ENCODE measurements at places on chromosomes 12 and 14.
A peak's percentile ranks its signal among the peaks of the same experiment; 100 is the strongest.

- no peak for DNase-seq
Measured at GRCh38 chr14:32578181-32578580, 249.1 kb downstream of the AKAP6 start.

DNA sequence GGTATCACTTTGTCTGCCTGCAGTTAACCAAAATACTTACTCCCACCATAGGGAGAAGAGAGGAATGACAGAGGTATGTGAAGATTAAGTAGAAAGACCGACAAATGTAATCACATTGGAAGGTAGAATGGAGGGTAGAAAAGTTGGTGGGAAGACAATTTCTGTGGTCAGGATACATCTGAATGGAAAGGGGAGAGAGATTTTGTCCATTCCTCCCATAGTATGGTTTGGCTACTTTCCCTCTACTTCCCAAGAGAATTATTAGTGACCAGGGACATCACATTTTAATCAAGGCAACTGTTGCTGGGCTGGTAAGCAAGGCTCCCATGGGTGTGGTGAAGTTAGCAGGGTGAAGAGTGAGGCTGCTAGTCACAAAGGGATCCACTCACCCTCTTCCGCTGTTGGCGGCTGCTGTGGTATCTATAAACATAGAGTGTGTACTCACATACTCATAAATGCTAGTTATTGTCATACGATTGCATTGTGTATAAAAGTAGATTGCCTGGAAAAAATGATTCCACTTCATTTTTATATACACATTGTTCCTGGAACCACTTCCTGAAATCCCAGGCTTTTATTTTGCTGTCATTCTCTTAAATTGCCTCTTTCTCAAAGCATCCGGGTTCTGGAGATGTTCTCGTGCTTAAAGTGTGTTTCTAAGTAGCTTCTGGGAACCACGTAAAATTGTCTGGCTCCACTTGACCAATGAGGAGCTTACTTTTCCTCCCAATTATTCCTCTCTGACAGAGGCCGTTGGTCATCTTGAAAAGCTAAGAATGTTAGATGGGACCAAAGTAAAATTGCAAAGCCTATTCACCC lies 413.1 kb downstream of the ZFP36L1 start:
- DNase-seq: no peak

DNA sequence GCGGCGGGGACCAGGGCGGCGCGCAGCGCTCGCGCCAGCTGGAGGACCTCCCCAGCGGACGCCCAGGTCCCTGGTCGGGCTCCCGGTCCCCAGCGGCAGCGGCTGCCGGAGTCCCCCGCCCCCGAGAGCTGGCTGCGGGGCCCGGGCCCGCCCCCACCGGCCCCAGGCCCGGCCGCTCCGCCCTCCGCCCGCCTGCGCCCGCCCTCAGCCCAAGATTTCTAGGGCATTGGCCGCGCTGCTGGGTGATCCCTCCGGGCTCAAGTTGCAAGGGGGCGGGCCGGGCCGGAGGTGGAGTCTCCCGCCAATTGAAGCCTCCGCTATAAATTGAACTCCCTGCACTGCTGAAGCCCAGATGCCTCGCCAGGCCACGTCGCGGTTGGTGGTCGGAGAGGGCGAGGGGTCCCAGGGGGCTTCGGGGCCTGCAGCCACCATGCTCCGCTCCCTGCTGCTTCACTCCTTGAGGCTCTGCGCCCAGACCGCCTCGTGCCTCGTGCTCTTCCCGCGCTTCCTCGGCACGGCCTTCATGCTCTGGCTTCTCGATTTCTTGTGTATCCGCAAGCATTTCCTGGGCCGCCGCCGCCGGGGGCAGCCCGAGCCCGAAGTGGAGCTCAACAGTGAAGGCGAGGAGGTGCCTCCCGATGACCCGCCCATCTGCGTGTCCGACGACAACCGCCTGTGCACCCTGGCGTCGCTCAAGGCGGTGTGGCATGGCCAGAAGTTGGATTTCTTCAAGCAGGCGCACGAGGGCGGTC lies at the start of gene DIO3:
Gene DIO3, plus strand, starts transcription at position 351 of the 752 bp plus-strand sequence.
- no peak for DNase-seq

DNA sequence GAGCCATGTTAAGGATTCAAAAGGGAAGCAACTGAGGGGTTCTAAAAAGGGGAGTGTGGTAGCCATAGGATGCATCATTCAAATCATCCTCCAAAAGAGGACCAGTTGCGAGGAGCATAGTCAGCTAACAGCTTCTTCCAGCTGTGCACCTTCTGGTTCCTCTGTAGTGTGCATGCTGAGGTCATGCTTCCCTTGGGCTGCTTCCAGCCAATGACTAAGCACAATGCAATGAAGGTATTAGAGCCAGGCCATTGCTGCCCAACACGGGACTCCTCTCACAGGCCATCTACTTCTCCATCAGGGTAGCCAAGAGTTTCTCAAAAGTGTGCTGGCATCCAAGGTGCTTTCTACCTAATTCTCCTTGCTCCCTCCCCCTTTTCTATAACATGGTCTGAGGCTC lies 69.2 kb upstream of the ARID2 start:
- no peak for DNase-seq

DNA sequence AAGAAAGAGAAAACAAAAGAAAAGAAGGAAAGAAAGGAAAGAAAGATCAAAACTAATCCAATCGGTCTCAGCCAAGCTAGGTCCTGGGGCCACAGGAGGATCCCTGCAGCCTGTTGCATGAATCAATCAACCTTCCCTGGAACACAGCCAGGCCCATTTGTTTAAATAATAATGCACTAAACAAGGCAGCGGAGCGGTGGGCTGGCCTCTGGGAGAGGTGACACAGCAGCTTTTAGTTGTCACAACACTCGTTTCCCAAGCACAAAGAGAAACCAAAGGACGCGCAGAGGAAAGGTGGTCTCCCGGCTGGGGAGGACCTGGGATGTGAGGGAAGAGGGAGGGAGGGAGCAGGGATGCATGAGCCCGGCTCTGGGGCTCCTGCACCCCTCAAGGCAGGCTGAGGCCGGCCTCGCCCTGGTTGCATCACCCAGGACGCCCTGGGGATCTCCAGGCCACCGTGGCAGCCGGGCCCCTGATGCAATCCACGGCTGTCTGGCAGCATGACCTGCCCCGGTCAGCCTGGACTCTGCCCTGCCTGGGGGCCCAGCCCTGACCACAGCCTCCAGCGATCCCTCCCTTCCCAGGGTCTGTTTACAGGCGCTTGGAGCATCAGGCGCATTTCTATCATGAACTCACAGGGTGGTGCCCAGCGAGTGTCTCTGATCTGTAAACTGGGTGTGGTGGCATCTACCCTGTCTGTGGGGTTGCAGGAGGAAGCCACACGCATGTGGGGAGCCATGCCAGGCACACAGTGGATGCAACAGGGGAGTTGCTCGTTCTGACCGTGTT lies 32.5 kb downstream of the MMP17 start:
- peak; percentile 78 for DNase-seq

DNA sequence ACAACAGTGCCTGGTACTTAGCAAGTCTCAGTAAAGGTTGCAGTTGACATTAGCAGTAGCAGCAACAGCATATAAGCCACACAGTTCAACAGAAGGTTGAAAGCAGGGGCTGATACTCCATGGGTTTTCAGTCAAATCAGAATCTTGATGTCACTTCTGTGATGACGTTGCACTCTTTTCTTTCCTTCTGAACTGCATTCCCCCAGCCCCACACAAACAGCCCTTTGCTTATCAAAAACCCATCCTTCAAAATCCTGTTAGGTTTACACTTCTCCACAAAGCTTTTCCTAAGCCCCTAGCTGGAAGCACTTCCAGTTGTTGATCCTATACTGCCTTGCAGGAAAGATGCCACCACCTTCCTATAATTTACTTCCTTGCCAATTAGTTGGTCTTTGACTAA lies 34.0 kb upstream of the KCNK13 start:
- no peak for DNase-seq

- DNase-seq: no peak
Measured at GRCh38 chr14:102394717-102395375, 32.1 kb downstream of the TECPR2 start.

GRCh38 chr12:32949815-32950214 lies 53.2 kb upstream of the PKP2 start:
- DNase-seq: no peak

- no peak for DNase-seq
Measured at GRCh38 chr14:20623798-20624197, 17.7 kb downstream of the OR6S1 start.

- DNase-seq: no peak
Measured at GRCh38 chr12:27922531-27923139, 49.9 kb downstream of the PTHLH start.

DNA sequence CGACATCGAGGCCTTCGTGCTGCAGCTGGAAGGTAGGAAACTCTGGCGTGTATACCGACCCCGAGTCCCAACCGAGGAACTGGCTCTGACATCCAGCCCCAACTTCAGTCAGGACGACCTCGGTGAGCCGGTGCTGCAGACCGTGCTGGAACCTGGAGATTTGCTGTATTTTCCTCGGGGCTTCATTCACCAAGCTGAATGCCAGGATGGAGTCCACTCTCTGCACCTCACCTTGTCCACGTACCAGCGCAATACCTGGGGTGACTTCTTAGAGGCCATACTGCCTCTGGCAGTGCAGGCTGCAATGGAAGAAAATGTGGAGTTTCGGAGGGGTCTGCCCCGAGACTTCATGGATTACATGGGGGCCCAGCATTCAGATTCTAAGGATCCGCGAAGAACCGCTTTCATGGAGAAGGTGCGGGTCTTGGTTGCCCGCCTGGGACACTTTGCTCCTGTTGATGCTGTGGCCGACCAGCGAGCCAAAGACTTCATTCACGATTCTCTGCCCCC lies 1.4 kb downstream of the RIOX1 start:
- no peak for DNase-seq

GRCh38 chr12:23751641-23752040 lies 197.8 kb downstream of the SOX5 start:
- DNase-seq: no peak

- DNase-seq: no peak
Measured at GRCh38 chr12:132397152-132397933, 68.0 kb upstream of the GALNT9 start.

GRCh38 chr14:29536886-29537511 lies 390.6 kb downstream of the PRKD1 start:
- DNase-seq: no peak

- DNase-seq: no peak
Measured at GRCh38 chr14:65840118-65840751, 427.7 kb downstream of the FUT8 start.

- no peak for DNase-seq
Measured at GRCh38 chr12:65598688-65599087, 225.6 kb upstream of the HMGA2 start.

DNA sequence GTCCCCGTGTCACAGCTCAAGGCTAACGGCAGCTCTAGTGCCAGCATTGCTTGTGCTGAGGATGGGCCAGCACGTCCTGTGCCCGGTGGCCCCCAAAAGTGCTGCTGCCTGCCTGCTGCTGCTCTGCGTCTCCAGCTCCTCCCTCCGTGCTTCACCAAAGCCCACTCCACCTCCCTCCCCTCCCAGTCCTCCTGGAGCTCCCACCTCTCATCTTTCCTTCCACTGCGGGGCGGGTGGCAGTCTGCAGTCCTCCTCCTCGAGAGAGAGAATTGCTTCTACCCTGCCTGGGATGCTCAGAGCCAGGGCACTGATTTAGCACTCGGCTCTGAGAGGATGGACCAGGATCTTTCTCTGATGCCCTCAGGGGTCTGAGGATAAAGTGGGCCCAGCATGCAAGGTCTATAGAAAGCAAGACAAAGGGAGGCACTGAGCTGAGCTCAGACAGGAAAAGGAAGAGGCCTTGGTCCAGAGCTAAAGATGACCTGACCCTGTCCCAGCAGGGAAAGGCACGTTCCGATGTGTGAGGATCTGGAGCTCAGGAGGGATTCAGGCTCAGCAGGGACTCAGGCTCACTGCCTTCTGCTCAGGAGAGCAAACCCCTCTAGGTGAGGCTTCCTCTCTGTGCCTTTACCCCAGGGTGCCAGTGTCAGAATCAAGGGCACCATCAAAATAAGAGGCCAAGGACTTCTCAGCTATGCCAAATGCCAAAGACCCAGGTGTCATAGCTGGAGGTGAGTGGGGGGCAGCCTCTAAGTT lies 113.1 kb upstream of the FKBP4 start:
- DNase-seq: no peak

DNA sequence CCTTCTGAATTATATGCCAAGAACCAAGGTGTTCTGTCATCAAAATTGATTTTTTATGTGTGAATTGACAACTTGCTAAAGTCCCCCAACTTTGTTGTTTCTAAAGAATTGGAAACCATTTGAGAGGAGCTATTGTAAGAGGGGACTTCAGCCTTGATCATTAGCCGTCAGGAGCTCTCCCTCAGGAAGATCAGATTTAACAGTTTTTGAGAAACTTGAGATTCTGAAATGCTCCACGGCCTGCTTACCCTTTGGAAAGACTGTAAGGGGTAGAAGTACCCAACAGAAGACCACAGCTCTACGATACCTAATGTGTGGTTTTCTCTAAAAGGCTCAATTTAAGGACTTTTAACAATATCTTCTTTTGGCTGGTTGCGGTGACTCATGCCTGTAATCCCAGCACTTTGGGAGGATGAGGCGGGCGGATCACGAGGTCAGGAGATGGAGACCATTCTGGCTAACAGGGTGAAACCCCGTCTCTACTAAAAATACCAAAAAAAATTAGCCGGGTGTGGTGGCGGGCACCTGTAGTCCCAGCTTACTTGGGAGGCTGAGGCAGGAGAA lies 51.1 kb downstream of the BAZ2A start:
- no peak for DNase-seq

GRCh38 chr12:4649358-4649661 lies 396 bp downstream of the NDUFA9 start:
- DNase-seq: no peak

DNA sequence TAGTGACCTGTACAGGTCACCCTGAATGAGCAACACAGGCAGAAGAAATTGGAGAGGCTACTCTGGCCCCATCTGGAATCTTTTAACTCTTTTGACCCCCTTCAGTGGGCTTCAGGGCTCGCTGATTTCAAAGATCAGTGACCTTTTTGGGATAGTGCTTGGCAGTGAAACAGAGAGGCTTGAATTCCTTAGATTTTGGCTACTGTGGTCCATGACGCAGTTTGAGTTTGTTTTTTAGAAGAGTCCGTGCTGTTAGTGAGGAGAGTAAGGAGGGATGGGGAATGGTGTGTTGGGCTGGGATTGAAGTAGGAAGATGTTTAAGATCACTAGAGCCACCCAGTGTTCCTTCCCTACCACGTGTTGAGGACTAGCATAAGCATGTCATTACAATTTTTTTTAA lies 16.5 kb downstream of the TMEM30B start:
- DNase-seq: no peak

- DNase-seq: no peak
Measured at GRCh38 chr12:105352940-105353635, 22.6 kb downstream of the C12orf75 start.

- DNase-seq: no peak
Measured at GRCh38 chr12:57909056-57909455, 32.3 kb upstream of the ATP23 start.

- peak; percentile 66 for DNase-seq
Measured at GRCh38 chr12:62660756-62661155, 194.1 kb downstream of the MON2 start.

DNA sequence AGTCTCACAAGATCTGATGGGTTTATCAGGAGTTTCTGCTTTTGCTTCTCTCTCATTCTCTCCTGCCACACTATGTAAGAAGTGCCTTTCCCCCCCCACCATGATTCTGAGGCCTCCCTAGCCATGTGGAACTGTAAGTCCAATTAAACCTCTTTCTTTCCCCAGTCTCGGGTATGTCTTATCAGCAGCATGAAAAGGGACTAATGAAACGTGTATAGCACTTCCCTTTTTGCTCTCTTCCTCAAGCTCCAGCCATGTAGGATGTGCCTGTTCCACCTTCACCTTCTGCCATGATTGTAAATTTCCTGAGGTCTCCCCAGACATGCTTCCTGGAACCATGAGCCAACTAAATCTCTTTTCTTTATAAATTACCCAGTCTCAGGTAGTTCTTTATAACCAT lies 7.0 kb upstream of the CRACR2A start:
- DNase-seq: no peak

GRCh38 chr14:104768437-104769323 lies 15.7 kb downstream of the SIVA1 start:
- DNase-seq: peak; percentile 38

Measured in AG09319 (cell line).